NCI-H748 treated with DMSO at 0.1 percent for 48 hours (cell line): ENCODE measurements at places on chromosomes 2 and 18.

GRCh38 chr2:134762508-134762907 is 43.7 kb upstream of the TMEM163 start:
- DNase-seq, result no peak

DNA sequence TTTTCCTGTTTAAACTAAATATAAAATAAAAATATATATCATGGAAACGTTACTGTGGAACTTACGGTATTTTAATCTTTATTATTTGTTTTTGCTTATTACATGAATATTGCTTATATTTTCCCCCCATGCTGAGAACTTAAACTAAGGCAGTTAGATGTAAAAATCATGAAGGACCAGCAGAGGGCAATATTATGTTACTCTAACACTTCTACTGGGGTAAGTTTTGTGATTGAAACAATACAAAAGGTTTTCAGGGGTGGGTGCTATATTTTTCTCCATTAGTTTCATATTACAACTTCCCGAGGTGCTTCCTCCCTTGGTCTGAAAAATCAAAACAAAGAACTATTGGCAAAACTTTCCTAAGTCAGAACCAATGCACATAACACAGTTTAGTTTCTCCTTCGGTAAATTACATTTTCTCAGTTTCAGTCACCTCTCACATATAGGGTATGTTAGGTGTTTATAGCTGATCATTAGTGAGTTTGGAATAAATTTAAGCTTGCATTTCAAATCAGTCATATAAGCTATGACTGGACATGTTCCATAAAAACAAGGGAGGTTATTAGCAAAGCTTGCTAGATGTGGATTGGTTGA is 54.8 kb downstream of the ZNF407 start:
- peak; percentile 72 for DNase-seq

DNA sequence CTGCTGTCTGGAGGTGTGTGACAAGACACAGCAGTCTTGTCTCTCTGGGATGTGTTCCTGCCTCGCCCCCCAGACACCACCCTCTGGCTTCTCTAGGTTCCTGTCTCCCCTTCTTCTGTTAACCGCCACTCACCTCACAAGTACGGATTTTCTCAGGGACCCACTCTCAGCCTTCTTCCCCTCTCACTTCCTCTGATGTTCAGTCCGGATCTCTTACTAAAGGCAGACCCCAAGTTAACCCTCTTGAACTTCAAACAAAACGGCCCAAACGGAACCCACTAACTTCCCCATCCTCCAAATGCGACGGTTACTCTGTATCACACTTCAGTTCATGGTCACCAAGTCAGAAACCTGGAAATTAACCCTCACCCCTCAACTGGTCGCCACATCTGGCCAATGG is 32.0 kb downstream of the B4GALT6 start:
- no peak for DNase-seq

DNA sequence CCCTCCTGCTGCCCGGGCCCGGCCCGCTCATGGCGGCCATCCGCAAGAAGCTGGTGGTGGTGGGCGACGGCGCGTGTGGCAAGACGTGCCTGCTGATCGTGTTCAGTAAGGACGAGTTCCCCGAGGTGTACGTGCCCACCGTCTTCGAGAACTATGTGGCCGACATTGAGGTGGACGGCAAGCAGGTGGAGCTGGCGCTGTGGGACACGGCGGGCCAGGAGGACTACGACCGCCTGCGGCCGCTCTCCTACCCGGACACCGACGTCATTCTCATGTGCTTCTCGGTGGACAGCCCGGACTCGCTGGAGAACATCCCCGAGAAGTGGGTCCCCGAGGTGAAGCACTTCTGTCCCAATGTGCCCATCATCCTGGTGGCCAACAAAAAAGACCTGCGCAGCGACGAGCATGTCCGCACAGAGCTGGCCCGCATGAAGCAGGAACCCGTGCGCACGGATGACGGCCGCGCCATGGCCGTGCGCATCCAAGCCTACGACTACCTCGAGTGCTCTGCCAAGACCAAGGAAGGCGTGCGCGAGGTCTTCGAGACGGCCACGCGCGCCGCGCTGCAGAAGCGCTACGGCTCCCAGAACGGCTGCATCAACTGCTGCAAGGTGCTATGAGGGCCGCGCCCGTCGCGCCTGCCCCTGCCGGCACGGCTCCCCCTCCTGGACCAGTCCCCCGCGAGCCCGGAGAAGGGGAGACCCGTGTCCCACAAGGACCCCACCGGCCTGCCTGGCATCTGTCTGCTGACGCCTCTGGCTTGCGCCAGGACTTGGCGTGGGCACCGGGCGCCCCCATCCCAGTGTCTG is 767 bp downstream of the RHOB start:
- no peak for DNase-seq

DNA sequence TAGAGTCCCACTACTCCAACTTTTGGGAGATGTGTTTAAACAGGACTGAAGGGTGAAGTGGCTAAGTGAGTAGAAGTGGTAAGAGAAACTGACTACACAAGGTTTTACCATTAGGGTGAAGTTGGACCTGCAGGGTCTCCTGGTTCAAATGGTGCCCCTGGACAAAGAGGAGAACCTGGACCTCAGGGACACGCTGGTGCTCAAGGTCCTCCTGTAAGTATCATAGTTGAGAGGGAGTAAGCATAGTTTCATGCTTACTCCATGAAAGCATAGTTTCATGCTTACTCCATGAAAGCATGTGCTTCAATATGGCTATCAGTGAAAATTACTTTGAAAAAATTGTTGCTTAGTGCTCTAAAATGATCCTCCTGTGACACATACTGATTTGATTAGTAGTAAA is 19.1 kb downstream of the COL3A1 start:
- no peak for DNase-seq

DNA sequence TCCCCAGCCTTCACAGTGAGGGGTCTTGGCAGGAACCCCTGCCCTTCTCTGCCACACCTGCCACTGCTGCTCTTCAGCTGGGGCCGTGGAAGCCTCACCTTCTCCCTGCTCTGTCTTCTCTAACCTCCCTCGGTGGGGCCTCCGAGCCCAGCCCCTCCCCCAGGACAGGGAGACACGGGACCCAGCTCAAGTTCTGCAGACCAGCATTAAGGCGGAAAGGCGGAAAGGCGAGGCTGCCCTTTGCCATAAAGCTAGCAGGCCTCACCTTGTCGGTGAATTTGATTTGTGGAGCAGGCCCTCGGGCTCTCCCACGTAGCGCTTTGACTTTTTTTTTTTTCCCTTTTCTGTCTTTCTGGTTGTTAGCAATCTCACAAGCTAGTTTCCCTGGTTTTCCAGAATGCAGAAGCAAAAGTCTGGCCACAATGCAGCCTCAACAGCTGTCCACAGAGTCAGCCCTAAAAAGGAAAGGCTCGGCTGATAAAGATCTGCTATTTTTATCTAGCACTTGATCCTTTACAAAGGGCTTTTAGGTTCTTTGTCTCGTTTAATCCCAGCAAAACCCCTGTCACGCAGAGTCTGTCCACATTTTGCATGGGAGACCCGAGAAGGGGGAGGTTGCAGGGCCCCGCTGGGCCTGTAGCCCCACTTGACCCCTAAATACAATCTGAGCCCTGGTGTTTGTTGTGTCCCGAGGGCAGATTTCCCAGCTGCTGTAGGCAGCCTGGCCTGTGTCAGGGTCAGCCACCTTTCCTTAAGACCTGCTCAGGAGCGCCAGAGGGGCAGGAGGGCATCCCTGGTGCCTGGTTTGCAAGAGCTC is 6.0 kb downstream of the ITM2C start:
- DNase-seq, result no peak

- DNase-seq, result no peak
Measured at GRCh38 chr2:222688917-222689316, 17.5 kb downstream of the MOGAT1 start.

DNA sequence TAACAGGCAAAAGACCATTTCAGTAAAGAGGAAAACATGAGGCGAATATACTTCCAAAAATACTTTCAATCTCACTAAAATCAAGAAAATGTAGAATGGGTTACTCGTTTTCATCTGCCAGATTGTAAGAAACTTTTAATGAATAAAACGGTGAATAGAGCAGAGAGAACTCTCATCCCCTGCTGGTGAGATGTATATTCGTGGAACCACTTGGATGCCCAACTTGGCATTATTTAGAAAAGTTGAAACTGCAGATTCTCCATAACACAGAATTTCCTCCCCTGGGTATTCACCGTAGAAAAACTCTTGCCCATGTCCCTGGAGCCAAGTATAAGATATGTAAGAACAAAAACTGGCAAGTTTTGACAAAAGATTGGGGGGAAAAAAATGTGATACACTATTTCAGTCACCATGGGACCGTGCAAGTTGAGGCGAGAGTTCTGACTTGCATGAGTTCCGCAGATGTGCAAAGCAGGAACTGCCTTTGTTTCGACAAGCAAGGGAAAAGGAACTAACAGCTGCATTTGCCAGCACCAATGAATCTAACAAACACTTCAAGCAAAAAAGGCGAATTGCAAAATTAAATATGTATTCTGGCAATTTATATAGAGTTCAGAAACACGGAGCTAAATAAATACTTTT is 14.8 kb downstream of the TIMM21 start:
- DNase-seq, result no peak

- DNase-seq, result no peak
Measured at GRCh38 chr18:21074336-21075323, 37.0 kb downstream of the ROCK1 start.

GRCh38 chr18:79601234-79601633 is 78.4 kb upstream of the CTDP1 start:
- DNase-seq, result no peak

DNA sequence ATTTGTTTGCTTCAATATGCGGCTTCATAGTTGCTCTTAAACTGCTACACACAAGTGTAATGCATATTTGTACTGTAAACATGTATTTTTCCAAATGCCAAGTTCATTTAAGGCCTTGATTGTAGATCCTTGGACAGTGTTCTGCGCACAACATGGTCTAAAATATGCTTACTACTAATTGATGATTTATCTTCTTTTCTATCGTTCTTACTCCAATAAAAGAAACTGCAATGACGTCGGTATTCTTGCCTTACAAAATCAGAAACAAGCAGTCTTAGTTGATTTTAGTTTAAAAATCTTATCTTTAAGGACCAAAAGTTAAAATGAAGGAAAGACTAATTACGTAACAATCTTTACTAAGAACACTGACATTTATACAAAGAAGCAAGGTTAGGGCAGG is 224.3 kb upstream of the SMAD7 start:
- DNase-seq, result no peak

GRCh38 chr2:227287771-227288170 is 37.3 kb upstream of the MFF start:
- DNase-seq, result no peak

GRCh38 chr2:11984316-11985158 is 238.1 kb downstream of the LPIN1 start:
- DNase-seq, result no peak

- no peak for DNase-seq
Measured at GRCh38 chr2:158729873-158730620, 65.1 kb upstream of the DAPL1 start.

DNA sequence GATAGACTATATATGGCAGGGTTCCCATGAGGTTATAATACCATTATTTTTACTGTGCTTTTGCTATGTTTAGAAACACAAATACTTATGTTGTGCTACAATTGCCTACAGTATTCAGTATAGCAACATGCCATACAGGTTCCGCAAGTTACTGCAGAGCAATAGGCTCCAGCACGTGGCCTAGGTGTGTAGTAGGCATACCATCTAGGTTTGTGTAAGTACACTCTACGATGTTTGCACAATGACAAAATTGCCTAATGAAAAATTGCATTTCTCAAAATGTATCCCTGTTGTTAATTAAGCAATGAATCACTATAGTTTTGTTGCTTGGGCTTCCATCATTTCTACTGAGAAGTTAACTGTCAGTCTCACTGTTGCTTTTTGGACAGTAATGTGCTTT is 9.8 kb downstream of the CD302 start:
- peak; percentile 51 for DNase-seq

GRCh38 chr18:9474108-9474982 is 968 bp upstream of the RALBP1 start:
- DNase-seq, result peak; percentile 93
